ENCODE measurements at places on chromosomes 3 and 15.

- DNase-seq = no peak
These were observed 98.5 kb downstream of the ITPR1 start for GRCh38 chr3:4591669-4592068.

- no peak for DNase-seq
These were observed 38.8 kb upstream of the RNF7 start for GRCh38 chr3:141699324-141699723.

DNA sequence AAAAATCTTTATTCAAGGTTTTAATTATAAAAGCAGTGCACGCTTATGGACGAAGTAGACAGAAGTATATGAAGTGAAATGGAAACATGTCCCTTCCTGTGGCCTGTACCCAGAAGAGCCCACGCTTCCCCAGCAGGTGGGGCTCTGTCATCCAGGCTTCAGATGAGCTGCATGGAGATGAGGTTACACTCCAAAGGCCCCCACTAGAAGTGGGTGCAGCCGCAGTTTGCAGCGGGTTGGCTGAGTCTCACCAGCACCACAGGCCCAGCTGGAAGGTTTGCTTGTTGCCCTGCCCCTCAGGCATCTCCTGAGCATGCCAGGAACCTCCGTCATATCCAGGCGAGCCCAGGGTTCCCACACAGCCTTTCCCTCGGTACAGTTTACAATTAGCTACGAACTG, 33.1 kb downstream of the PRR20G start:
- no peak for DNase-seq

DNA sequence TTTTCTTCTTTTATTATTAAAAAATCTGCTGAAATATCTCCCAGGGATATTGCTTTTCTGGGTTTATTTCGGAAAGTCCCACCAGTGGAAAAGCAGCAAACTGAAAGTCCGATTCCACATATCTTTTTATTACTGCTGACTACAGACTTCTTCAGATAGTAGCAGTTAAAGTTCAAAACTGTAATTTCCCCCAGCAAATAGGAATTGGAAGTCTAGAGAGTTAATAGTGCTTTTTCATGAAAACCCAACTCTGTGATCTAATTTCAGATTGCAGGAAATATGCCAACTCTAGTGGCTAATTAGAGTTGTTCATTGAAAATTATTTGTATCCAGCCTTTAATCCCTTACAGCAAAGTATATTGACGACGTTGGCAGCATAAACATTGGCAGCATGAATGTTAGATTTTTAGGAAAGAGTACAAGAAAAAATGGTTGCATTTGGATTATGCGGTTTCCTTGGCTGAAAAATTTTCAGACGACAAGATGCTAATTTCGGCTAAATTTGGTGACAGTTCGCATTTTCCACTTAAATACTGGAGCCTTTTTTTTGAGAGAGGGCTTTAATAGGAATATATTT, 472.9 kb upstream of the CBLB start:
- DNase-seq = no peak

DNA sequence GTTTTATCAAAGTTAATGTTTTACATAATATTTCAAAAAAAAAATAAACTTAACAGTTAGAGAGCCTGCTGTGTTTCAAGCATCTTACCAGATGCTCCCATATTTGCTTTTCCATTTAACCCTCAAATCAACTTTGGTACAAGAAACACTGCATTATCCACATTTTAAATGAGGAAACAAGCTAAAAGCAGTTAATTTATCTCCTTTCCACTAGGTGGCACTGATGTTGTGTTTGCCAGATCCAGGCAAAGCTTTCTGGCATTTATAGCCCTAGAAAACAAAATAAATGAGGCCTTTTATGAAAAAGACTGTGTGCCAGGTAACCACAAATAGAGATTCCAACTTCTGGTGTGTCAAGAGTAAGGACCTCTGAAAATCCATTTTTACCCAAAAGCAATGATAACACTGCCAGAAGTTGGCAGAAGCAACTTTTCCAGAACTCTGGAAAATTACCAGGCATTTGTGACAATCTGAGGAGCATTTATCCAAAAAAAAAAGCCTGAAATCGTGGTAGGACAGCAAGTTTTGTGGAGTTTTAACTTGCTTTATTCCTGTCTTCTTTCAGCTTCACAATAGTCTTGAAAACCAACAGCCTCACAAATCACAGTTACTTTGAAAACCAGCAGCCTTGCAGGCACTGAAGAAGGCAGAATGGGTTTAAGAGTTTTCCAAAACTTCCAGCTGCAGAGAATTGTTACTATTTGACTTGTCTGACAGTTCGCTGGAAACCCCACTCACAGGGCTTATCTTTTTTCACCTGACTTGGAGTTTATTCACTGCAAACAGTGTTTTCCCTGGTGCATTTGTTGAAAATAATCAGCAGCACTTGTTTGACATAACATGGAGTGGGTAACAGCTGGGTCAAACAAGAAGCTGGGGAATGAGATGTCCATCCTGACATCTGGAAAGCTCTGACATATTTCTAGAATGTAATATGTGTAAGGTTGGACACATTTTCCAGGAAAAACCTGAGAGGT, 9.2 kb downstream of the FAM162A start:
- DNase-seq = no peak
